PC-9 (cell line): ENCODE measurements at places on chromosomes 2 and 18. TPM values are rescaled to one million over a fixed set of nuclear protein-coding genes. Genes with fewer than 3 reads are reported as not detected.

SERPINB3 gene
- total RNA-seq, result not detected in 2 replicates

C18orf54 gene
- total RNA-seq, result 6.7 and 7.6 TPM in 2 replicates

FSHR gene
- not detected in 2 replicates for total RNA-seq

GRCh38 chr2:239804161-239805042 lies 220.7 kb downstream of the NDUFA10 start:
- no peak for DNase-seq

DNA sequence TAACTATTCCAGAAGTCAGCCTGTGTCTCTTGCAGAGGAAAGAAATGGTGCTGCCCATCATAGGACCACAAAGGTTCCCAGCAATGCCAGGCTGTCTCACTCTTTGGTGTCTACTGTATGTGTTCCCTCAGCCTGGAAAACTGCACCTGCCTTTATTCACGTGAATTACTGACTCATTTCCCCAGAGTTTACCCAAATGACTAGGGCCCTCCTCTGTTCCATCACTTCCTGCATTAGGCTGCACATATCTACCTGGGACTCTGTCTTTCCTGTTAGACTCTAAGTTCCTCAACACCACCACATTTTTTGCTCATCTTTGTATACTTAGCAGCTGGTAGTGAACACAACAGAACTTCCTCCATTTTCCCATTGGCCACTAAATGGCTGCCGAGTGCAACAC lies 188.3 kb downstream of the FHOD3 start:
- DNase-seq, result no peak

DNA sequence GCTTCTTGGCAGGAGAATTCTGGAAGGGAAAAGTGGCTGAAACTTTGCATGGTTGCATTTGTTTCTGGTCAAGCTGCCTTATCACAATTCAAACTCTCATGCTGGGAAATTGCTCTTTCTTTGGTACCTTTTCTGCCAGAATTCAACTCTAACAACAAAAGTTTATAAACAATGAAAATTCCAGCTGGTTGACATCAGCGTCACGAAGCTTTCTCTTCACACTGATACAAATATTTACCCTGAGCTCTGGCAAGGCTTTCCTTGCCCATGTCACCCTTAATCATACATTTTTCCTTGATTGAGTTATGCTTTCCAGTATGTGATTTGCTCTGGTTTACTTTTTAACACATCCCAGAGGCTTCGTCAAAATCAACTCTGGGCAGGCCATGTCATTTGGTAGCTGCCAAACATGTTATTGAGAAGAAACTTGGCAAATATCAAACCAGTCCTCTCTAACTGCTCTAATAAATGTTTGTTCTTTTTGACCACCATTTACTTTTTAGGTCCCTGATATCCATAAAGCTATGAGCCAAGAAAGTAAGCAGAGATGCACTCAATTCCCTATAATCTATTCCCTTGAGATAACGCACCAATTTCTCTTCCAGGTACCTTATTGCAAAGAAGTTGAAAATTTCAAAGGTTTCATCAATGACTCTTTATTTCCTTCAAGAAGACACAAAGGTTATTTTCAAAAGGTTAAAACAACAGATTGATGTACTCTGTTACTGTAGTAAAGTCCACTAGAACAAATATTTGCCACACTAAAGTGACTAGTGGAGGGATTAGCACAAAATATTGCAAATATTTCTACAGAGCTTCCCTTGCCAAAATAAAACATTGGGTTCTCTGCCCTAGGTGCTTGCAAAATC lies 1241.1 kb upstream of the ZEB2 start:
- peak; percentile 28 for DNase-seq

DNA sequence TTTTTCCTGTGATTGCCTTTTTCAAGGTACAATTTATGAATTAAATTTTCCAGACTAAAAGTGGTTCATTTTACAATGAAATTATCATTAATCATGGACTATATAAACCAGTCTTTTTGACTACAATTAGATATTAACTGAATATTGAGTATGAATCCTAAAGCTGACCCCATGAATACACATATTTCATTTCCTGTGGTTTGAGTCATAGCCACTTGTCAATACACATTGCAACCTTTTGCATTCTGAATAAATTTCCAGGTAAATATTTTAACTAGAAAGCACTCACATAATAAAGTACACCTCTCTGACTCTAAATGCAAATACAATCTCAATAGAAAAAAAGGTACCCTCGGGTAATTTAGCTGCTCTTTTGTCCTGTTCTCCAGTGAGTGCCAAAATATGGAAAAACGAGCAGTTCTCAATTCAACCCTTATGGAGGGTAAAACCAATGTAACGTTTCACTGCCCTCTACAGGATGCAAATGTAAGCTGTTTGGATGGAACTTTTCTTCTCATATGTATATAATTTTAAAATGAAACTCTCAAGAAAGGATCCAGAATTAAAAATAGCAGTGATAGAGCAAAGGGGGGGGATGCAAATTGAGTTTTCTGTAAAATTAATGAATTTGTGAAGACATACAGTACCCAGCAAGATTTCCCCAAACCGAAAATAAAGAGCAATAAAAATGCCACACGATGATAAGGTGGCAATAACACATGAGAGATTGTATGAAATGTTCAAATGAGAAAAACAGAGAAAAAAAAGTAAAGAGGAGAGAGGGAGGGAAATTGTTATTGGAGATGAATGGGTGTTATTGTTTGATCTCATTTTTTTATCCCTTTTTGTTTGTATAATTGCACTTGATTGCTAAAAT lies 1795.7 kb upstream of the PIK3C3 start:
- DNase-seq, result no peak

TACR1 gene
- not detected in 2 replicates for total RNA-seq

DNA sequence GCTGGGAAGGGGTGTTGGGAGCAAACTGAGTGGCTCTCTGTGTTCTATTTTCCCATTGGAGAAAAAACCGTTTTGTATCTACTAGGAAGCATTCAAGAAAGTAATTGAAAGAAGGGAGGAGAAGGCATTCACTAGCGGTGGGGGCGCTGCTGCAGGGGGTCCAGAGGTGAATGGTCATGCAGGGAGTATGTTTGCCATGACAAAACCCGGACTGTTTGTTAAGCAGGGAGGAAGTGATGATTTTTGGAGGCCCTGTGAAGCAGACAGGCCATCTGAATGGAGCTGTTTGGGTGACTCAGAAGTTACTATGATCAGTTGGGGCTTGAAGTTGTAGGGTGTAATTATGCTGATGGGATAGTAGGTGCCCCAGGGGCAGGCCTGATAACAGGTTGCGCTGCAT lies 7.0 kb downstream of the TAF4B start:
- no peak for DNase-seq

QPCT gene
- total RNA-seq, result 2.6 and 3.0 TPM in 2 replicates

DNA sequence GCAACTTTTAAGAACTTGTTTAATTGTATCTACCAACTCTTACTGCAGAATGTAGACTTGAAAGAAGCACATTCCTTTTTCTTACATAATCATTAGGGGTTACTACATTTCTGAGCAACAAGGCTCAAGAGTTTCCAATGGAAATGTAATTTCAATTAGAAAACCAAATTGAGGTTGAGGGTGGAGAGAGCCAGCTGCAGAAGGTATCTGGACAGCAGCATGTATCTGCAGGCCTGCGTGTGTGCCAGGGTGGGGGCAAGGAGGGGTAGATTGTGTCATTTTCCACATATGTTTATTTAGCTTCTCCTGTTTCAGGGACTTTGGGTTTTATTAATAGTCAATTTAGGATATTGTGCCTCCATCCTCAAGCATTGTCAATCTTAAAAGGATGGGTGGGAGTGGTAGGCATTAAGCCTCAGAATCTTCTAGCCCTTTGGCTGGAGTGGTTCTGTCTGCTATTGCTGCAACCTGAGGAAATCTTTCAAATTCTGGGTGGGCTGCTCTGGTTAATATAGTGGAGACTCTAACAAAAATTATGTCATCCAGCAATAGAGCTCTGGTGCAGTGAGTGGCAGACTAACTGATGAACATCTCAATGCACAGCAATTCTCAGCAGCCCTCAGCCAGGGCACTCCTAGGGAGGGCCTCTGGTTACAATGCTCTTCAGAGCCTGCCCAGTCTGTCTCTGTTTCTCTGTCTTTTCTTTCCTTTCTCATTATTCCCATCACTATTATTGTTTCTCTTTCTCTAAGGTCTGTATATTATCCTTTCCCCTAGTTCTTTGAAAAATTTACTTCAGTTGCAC lies 151.4 kb downstream of the RPIA start:
- DNase-seq, result no peak

DNA sequence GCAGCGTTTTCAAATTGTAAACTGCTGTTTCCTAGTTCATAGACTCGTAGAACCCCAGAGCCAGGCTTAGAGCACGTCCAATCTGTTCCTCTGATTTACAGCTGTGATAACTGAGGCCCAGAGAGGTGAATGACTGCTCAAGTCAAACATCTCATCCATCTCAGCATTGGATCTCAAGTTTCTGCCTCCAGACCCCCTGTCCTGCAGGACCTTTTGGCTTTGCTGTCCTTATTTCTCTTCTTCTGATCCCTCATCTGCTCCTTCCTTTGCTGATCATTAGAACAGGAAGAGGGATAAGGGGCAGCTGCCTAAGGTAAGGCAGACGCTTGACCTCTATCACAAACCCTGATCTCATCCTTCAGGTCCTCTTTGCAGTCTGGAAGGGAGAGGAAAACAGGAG lies 58.5 kb upstream of the CREB1 start:
- DNase-seq, result no peak

- no peak for DNase-seq
These were observed 18.1 kb downstream of the SMAD2 start for GRCh38 chr18:47912343-47912742.

GAREM1 gene
- 6.1 and 10.2 TPM in 2 replicates for total RNA-seq

DNA sequence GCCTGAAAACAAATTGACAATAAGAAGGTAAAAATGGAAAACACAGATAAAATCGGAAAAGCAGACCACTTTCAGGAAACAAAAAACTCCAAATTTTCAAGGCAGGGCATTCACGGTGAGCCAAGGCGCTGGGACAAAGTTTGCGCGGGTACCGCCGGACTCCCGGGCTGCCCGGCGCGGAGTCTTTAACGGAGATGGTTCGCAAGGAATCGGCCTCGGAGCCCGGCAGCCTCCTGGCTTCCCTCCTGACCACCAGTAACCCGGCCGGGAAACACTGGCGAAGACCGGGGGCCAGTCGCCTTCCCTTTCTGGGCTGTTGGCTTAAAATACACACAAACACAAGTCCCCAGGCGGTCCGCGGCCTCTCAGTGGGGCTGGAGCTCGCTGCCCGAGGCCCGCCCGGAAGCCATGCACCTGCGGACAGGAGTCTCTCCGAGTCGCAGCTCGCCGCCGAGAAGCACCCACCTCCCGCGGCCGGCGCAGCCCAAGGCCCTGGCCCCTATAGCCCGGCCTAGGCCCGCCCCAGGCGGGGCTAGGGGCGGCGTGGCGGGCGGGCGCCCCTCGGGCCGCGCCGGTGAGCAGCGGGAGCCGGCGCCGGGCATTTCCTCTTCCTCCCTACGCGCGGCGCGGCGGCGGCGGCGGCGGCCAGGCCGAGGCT lies 622 bp upstream of the KCMF1 start:
- DNase-seq, result peak; percentile 41
